ENCODE measurements at places on chromosomes 4 and X.

GRCh38 chr4:2734612-2735011 is 21.5 kb downstream of the TNIP2 start:
- no peak for DNase-seq

DNA sequence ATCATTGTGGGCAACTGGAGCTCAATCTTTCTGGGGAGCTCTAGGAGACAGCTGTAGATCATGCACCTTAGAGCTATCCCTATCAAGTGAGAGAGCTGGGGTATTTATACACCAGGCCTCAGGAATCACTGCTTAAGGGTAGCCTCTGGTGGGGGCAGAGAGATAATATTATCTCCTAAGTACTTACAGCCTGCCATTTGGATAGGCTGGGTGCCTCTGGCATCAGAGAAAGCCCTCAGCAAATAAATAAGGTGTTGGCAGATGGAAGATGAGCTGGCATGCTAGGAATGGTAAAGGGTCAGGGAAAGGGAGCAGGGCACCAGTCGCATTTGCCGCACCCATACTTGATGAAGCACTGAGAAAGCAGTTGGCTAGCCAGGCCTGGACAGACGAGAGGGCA is 75.9 kb downstream of the HCCS start:
- no peak for DNase-seq

DNA sequence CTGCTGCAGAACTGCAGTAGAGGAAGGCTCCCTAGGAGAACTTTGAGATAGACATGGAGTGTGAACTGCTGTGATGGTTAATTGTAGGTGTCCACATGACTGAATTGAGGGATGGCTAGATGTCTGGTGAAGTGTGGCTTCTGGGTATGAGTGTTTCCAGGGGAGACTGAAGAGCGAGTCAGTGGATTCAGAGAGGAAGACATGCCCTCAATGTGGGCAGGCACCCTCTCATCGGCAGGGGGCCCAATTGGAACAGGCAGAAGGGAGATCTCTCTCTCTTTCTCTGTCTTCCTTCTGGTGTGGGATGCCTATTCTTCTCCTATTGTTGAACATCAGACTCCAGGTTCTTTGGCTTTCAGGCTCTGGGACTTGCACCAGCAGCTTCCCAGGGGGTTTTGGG is 304.7 kb upstream of the GATB start:
- DNase-seq = no peak

- no peak for DNase-seq
These were observed 181.4 kb upstream of the NEIL3 start for GRCh38 chr4:177128306-177128705.

- no peak for DNase-seq
These were observed 11.1 kb upstream of the GPM6A start for GRCh38 chr4:175823015-175823742.

DNA sequence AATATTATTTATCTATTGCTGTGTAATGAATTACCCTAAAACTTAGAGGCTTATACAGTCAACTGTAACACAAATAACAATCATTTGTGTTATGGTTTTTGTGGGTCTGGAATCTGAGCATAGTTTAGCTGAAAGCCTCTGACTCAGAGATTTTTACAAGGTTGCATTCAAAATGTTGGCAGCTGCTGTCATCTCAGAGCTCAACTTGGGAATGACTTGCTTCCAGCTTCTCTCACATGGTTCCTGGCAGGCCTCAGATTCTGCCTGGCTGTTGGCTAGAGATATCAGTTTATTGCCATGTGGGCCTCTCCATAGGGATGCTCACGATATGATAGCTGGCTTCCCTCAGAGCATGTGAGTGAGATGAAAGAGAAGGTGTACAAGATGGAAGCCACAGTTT is 70.2 kb upstream of the BRWD3 start:
- no peak for DNase-seq

DNA sequence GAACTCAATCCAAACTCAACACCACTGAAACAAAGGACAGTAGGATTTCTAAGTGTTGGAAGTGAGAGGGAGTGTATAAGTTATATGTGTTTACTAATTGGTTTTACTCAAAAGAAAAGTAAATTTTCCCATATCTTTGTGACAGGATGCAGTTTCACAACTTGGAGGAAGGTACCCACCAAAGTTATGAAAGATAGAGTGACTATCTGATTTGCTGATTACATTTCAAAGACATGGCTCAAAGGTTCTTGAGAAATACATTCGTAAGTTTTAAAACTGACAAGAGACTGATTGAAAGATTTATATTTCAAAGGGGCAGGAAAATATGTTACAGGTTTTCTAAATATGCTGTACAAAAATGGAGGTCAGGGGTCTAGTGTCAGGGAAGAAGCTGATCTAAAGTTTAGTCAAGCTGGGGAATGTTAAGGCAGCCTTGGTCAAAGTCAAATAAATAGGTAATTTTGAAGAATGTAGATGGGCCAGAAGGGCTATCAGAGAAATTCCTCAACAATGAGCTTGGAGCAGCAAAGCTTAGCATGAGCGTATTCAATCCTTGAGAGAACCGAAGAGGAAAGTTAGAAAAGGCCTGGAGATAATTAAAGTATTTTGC is 9.7 kb upstream of the COMMD8 start:
- DNase-seq = no peak

- no peak for DNase-seq
These were observed 222.7 kb downstream of the CBR4 start for GRCh38 chr4:168787334-168787733.

DNA sequence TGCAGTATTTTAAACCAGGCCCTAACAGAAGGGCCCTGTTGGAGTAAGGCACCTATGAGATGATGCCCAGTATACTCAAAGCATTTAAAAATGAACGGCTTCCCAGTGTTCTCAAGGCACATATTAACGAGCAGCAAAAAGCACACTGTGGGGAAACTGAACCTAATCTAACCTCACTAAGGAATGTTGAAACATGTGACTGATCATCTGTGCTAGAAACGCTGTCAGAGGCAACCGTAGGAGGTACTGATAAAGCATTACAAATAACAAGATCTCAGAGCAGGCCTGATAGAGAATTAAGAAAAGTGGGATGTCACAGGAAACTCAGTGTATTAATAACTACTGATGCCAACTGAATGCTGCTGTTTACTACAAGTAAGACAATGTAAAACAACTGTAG is 24.0 kb downstream of the ASB9 start:
- no peak for DNase-seq

DNA sequence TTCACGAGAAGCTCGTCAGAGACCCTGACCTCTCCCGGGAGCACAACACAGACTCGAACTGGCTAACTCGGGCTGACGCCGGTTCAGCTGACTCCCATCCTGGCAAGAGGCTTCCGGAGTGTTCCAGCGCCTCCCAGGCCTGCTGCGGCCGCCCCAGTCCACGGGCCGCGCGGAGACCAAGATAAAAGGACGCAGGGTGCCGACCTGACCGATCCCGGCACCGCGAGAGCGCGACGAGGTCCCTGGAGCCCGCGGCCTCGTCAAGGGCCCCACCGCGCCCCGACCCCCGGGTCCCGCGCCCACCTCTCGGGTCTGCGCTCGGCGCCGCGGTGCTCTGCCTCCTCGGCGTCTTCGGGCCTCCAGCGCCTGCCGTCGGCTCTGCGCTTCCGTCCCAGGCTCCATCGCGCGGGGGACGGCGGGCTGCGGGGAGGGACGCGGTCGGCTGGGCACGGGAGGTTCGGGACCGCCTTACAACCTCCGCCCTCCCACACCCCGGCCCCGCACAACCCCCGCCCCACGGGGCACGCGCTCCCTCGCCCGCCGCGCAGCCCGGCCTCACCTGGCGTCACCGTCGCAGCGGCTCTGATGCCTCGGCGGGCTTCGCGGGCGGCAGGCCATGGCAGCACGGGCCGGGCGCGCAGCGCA is 426 bp downstream of the SLBP start:
- no peak for DNase-seq

- no peak for DNase-seq
These were observed 392.3 kb upstream of the GALNT7 start for GRCh38 chr4:172776203-172776861.

- no peak for DNase-seq
These were observed 44.1 kb upstream of the FRMD7 start for GRCh38 chrX:132171881-132172280.

DNA sequence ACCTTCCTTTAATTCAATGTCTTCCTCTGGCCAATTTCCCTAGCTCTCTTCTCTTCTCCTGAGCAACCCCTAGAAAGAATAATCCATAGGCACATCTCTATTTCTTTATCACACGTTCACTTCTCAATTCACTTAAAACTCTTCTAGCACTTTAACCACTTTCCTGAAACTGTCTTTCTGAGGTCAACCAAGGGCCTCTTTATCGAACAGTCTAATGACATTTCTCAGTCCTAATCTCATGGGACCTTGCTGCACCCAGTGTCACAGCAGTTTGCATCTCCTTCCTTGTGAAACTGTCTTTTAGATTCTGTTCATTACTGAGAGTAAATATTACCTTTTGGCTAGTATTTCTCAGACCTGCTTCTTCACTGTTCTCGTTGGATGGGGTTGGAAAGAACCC is 285.3 kb upstream of the RASGEF1B start:
- no peak for DNase-seq

DNA sequence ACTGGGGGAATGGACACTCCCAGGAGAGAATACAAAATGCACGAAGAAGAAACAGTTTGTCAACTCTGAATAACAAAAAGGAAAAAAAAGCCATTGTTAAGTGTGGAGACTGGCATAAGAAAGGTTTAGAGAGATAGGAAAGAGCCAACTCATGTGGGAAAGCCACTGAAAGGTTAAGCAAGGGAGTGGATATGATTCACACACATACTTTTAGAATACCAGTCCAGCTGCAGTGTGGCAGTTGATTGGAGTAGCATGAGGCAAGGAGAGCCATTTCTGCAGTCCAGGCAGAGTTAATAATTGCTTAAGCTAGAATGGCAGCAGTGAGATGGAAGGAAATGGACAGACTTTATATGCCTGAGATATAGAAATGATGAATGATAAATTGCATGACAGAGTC is 36.9 kb upstream of the ADAD1 start:
- DNase-seq = no peak

DNA sequence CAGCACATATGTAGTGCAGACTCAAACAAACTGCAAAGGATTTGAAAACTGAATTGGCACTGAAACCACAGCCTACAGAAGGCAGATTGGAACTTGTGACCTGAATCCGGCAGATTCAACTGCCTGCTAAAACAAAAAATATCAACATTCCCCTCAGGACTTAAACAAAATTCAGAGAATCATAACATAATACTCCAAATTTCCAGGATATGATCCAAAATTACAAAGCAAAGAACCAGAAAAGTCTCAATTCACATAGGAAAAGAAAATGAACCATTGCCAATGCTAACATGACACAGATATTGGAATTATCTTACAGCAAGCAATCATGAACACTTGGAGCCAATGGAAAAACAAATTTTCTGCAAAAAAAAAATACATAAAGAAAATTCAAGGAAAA is 250.4 kb downstream of the PRDM5 start:
- no peak for DNase-seq

DNA sequence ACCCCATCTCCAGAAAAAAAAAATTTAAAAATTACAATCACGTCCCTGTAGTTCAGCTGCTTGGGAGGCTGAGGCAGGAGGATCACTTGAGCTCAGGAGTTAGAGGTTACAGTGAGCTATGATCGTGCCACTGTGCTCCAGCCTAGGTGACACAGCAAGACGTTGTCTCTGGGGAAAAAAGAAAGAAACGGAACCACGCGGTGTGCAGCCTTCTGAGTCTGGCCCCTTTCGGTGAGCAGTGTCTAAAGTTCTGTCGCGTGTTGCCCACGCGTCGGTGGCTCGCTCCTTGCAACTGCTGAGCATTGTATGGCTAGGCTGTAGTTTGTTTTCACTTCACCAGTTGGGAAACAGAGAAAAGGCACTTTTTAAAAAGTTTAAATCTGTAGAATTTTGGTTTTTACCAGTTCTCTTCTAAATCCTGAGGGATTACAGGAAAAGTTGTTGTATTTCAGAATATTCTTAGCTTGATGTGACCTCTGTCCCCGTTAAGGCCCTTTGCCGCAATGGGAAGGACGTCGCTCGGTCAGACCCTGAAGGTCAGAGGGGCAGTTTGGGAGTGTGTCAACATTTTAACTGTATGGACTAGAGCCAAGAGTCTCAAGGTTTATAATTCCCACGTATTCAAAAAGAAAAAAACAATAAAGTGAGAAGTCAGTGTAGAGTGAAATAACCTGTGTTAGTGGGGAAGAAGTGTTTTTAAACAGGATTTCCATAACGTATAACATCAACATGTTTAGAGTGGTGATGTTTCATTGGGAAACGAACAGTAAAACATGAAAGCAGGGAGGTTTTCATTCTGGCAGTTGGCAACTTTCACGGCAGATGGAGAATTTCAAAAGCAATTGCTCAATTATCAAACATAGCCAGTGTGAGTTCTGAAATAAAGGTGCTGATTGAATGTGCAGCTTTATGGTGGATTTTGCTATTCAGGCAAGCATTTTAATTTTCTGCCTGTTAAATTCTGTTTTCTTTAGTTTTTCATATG is 45.8 kb upstream of the MSANTD1 start:
- DNase-seq = no peak

- DNase-seq = no peak
These were observed 83.5 kb downstream of the LNX1 start for GRCh38 chr4:53507671-53508286.

DNA sequence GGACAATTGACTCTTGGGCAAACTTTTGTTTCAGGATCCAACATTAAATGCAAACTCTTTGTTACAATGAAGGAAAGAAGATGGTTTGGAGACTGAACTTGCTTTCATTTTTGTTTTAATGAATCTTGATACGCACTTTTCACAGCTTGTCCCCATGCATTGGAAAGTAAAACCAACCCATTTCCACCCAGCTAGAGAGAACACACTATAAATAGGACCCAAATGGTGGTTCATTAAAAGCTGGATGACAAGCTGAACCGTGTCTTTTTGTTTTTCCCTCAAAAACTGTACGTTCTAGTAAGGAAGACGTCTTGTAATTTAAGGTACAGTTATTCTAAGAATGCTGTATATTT is 95.3 kb upstream of the EGFL6 start:
- DNase-seq = no peak

- DNase-seq = no peak
These were observed 52.4 kb downstream of the MID2 start for GRCh38 chrX:107878106-107878505.

- no peak for DNase-seq
These were observed 64.0 kb downstream of the MANBA start for GRCh38 chr4:102696758-102697157.

- no peak for DNase-seq
These were observed 5.2 kb downstream of the HTT start for GRCh38 chr4:3079694-3080123.

- DNase-seq = no peak
These were observed 684.9 kb downstream of the TRAM1L1 start for GRCh38 chr4:116400480-116400879.

GRCh38 chr4:69830560-69831269 is 29.2 kb downstream of the SULT1E1 start:
- DNase-seq = no peak

All from effector CD8-positive, alpha-beta T cell (primary cell).